Activated CD8-positive, alpha-beta memory T cell treated with anti-CD3 and anti-CD28 coated beads for 4 hours (primary cell): ENCODE measurements at places on chromosomes 3 and 15.

GRCh38 chr3:71380096-71380495 lies 203.4 kb downstream of the FOXP1 start:
- no peak for DNase-seq

GRCh38 chr3:61182662-61183061 lies 68.6 kb downstream of the FHIT start:
- no peak for DNase-seq

DNA sequence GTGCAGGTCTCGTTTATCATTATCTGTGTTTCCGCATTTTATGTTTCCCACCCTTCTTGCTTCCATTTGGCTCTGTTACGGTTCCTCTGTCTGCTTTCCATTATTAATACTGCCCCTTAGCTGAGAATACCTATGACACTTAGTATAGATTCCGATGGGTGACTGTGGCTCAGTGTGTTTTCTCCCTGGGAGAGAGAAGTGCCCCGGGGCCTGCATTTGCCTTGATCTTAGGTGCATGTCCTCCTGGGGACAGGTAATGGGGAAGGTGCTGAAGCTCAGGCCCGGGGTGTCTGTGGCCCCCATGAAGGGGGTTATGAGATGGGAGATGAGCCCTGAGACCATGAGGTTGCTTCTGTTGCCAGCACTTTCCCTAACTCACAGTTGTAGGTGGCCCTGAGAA lies 43.4 kb upstream of the PCSK6 start:
- no peak for DNase-seq

DNA sequence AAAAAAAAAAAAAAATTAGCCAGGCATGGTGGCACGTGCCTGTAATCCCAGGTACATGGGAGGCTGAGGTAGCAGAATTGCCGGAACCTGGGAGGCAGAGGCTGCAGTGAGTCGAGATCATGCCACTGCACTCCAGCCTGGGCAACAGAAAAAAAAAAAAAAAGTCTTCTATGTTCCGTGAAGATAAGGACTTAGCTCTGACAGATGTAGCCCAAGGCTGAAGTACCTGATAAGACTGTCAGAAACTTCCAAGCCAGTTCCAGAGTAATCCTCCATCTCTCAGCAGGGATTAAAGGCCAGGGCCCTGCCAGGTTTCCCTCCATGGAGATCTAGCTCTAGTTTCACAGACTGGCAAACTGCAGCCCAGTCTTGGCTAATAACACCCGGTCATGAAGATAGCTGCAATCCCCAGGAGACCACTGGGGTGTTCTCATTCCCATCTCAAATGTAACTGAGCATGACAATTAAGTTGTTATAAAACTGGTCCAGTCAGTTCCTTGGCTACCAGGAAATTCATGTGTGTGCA lies 8.5 kb downstream of the CDCP1 start:
- DNase-seq: no peak

DNA sequence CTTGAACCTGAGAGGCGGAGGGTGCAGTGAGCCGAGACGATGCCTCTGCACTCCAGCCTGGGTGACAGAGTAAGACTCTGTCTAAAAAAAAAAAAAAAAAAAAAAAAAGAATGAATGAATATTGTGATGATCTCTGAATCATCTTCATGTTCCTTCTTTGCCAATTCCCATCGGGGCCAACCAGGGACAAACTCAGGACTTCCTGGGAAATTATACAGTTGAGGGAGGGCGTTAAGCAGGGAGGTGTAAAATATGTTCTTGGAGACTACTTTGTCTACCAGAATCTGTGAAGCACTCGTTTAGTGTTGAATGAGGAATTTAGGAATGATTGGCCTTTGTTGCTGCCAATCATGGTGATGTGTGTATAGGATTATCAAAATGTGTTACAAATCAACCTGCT lies 210.6 kb downstream of the PTPRG start:
- no peak for DNase-seq

DNA sequence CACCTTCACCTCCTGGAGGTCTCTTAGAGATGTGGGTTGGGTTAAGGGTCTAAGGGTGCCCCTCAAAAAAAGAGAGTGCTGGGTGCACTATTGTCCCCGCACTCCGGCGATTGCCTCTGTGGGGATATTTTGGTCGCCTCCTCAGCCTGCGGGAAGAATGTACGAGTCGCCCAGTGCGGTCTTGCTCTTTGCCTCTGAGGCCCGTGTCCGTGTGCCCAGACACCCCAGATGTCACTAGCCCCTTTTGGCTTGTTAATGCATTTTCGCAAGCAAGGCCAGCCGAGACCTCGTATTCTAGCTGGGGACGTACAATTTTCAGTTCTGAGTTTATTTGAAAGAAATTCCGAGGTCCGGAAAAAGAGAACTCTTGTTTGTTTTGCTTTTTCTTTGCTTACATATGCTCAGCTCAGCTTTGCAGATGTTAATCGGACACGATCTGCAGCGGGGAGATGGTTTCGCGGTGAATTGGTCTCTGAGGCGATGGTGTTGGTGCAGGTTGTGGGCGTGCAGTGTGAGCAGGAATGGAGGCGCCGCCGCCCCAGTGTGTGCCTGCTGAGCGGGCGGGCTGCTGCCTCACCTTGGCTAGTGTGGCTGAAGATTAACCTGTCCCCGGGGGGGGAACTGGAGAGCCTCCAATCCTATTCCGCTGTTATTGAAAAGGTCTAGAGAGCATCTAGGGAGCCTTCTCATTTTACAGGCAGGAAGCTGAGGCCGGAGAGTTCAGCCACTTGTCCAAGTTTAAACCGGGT lies 1.4 kb downstream of the ST6GAL1 start:
- peak; percentile 62 for DNase-seq

- no peak for DNase-seq
These were observed 66.1 kb upstream of the GLCE start for GRCh38 chr15:69094124-69094921.

DNA sequence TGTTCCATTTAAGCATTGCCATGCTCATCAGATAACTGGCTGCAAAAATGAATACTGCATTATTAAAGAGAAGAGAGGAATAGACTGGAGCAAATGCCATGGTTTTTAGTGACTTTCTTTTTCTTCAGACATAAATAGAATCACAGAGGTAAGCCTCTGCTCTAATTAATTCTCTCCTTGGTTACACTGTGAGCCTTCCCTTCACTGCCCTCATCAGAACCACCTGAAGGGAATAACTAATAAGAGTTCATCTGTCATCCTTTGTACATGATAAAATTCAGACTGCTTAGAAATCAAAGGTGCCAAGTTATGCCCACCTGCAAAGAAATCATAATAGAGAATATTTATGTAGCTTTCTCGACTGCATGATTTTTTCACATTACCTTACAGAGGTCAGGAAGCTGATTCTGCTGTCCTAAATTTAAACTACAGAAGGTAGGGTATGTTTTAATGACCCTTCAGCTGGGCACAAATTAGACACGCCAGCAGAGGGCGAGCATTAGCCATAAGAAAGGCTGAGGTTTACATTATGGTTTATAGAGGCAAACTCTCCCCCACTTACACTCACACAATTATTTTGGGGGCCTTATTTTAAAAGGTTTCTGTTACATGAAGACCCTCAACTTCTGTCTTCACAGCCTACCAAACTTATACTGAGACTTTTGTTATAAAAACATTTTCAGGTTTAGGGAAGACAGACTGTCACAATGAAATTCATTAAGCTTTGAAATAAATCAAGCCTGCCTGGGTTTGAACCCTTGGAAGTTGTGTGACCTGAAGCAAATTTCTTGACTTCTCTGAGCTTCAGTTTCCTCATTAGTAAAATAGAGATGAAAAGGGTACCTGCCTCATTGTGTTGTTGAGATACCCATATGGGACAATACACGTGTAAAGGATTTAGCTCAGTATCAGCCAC lies 15.3 kb upstream of the UNC13C start:
- no peak for DNase-seq

DNA sequence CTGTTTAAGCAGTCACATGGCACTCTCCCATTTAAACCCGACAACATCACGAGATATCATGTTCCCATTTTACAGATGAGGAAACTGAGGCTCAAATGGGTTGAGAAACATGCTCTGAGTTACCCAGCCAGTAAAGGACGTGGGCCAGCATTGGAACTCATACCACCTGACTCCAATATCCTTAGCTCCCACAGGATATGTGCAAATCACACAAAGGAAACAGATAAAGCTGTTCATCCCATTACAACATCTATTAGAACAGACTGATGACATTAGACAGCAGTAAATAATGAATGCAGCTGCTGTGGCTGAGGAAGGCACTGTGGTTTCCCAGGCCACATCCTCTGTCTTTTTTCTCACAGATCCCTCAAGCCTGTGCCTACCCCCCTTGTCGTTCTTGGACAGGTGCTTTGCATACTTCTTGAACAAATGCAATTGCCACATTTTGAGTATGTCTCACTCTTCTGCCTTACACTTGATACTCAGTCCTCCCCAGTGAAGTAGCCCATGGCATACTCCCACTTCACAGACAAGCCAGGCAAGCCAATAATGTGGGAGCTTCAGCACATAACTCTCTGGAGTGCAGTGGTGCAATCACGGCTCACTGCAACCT lies 17.7 kb downstream of the FRMD4B start:
- DNase-seq: no peak

- DNase-seq: no peak
These were observed 31.2 kb downstream of the TGFBR2 start for GRCh38 chr3:30637310-30638219.

GRCh38 chr3:114380233-114380651 lies 86.4 kb downstream of the TIGIT start:
- no peak for DNase-seq

- no peak for DNase-seq
These were observed 274 bp upstream of the ZCWPW2 start for GRCh38 chr3:28348265-28348628.

DNA sequence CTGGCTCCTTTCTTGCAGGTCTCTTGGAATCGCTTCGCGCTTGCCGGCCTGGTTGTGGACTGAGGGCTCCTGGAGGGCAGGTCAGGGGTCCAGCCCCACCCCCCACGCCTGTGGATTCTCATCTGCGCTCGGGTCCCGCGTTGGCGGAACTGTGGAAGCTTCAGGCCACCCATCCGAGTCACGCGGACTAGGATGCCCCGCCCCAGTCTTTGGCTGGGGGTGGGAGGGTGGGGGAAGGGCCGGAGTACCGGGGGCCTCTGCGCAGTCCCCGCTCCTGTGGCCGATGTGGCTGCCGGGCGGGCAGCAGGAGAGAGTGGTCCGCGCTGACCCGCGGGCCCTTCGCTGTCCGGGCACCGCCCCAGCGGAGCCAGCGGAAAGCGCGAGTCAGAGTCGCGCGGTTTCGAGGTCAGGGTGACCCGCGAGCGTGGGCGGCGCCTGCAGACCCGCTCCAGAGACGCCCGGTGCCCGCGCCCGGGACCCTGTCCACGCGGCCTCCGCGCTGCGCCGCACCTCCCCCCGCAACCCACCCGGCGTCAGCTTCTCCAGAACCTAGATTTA lies 114.2 kb downstream of the KLF13 start:
- DNase-seq: no peak

- no peak for DNase-seq
These were observed 66.4 kb upstream of the TRA2B start for GRCh38 chr3:186004209-186004608.

DNA sequence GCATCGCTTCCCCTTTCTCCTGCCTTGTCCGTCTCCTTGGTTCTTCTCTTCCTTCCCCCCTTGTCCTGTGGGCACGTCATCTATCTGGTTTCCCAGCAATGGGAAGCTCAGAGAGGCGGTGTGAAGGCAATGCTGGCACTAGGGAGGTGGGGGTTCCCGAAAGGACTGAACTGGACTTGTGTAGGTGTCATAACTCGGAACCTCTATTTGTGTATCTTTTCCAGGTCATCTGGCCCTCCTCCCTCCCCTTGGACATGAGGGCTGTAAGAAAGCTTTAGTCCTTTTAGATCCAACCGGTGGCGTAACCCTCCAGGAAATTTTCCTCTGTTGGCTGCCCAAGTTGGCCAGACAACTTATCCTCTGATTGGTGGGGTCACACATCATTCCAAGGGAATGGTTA lies 231.5 kb upstream of the TLE3 start:
- DNase-seq: no peak

DNA sequence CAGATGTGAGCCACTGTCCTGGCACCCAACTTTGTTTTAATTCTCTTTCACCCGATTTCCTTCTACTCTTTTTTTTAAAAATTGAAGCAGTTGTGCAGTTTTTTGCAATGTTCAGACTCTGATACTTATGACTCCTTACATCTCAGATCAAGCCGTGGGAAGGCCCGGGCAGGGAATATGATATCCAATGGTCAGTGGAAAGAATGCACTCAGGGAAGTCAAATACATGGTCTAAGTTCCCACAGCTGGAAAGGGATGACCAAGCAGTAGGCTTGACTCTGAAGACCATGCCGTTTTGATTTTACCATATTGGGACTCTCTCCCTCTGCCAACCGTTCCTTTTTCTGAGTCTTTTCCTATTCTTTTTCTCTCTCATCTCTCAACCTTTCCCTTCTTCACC lies 157.2 kb downstream of the RPLP1 start:
- DNase-seq: no peak

- DNase-seq: no peak
These were observed 25.0 kb downstream of the SIDT1 start for GRCh38 chr3:113557374-113557773.

DNA sequence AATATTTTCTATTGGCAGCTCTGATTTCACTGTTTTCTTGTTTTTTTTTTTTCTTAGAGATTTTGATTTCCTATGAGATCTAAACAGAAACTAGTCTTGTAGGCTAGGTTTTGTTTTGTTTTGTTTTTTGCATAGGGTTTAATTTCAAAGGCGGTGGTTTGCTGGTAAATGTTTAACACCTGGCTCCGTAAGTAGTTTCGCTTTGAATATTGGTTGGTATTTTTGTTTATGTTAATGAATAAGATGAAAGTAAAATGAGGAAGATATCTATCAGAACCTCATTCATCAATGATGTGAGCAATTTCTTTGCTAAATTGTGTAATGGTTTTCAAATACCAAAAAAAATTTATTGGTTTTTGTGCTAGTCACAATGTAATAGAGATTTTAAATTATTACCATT lies 39.7 kb upstream of the TM4SF1 start:
- DNase-seq: no peak

- no peak for DNase-seq
These were observed 118.4 kb upstream of the ROBO1 start for GRCh38 chr3:79886204-79886603.

DNA sequence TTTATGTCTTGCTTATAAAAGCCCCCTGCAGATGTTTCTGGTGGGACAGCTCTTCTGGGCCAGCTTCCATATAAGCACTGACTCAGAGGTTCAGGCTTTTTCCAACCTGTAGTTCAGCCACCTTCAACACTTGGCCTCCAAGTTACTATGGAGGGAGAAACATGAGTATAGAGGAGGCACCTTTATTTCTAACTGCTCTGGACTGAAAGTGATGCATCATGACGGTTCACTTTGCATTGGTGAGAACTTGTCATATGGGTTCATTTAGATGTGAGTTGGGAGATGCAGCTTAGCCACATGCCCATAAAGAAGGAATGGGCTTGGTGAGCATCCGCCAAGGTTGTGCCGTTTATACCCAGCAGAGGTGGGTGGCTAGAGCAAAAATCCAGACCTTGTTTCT lies 58.8 kb upstream of the CFAP161 start:
- no peak for DNase-seq

DNA sequence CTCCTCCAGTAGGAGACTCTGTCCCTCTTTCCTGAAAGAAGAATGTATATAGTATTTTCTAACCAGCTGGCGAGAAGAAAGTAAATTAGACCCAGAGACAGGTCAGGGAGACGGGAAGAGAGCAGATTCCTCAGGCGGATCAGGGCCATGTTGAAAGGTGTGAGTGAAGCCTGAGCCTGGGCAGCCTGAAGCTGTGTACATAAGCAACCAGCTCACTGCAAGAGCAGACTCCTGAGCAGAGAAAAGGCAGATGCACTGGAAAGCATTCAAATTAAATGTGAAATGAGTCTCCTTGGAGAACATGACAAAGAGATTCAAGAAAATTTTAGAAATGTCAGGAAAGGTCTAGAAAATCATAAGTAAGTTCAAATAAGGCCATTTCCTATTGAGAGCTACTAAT lies 165.8 kb downstream of the GOLIM4 start:
- no peak for DNase-seq
